ENCODE measurements at places on chromosomes 6 and 20.

DNA sequence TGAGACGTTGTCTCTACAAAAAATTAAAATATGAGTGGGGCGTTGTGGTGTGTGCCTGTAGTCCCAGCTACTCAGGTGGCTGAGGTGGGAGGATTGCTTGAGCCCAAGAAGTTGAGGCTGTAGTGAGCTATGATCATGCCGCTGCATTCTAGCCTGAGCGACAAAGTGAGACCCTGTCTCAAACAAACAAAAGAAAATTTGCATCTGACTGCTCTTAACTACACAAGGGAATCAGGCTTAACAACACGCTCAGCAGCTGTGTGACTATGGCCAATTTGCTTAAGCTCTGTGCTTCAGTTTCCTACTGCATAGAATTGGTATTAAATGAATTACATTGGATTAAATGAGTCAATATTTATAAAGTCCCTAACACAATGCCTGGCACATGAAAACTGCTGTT, 24.3 kb upstream of the MRPS10 start:
- no peak for DNase-seq

GRCh38 chr6:170243386-170243785, 47.5 kb downstream of the DLL1 start:
- peak; percentile 1 for DNase-seq

DNA sequence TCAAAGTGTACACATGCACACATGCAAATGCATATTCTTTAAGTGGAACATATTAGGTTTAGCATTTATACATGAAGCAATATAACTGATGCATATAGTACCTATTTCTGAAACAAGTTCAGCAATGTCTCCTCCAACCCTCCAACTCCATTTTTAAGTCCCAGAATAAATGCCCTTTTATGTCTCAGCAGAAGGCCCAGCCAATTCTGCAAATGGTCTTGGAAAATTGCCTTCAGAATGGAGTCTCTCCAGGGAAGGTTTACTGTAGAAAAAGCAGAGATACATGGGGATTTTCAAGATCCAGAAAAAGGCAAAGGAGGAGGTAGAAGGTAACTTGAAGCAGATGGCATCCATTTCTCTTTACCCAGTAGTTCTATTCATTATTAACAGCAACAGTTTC, 633.3 kb downstream of the MAFB start:
- DNase-seq: no peak

GRCh38 chr6:18141805-18142590, 12.9 kb downstream of the TPMT start:
- no peak for DNase-seq

- no peak for DNase-seq
Measured at GRCh38 chr6:90088009-90088408, 193.7 kb downstream of the GJA10 start.

DNA sequence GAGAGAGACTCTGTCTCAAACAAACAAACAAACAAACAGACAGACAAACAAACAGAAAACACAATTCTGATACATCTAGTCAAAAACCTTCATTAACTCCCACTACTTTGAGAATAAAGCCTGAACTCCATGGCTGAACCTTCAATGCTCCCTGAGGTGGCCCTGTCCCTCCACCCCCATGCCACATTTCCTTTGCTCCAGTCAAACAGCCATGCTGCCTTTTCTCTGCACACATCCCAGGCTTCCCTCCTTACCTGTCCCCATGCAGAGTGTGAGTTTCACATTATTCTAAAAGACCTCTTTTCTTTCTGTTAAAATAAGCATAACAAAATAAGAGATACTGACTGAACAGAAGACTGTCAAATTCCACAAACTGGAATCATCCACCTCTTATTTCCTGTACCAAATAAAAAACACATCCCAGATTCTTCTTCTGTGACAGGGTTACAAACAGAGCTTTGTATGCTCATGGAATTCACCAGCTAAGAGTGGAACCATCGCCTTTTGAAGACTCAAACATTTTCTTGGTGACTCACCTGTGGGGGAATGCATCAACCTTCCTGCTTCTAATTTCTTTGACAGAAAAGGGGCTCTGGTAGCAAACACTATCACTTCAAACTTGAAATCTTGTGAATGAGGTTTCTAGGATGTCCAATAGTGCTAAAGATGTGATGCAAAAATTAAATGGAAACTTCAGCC, 71.0 kb upstream of the SLC22A16 start:
- DNase-seq: no peak

DNA sequence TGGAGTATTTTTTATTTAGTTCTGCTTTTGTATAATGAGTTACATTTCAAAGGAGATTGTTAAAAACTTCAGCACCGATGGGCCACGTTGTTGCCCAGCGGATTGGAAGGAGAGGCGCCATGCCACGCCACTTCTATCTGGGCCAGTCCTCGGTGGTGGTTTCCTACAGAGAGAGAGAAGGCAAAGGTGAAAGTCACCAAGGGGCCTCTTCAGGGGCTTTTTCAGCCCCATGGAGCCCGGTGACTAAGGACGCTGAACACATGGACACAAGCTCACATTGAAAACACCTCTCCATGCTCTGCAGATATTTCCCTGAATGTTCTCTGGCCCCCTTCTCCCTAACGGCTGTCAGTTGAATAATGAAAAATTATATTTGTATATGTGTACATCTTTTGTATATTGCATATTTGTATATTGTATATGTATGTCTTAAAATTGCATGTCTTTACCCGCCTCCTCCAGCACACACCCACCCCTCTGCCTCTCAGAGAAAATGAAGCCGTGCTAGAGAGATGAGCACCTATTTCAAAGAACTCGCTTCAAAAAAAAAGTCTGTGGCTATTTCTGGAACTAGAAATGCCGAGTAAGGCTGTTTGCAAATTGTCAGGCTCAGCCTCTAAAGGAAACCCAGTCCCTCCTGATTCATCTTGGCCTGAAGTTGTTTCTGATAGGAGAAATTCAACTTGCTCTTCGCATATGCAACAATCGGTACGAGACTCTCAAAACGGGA, 91.9 kb upstream of the CDH4 start:
- peak; percentile 63 for DNase-seq

GRCh38 chr20:35953387-35954199, 709 bp downstream of the SCAND1 start:
- peak; percentile 89 for DNase-seq

- DNase-seq: no peak
Measured at GRCh38 chr20:34999782-35000181, 44.1 kb downstream of the MYH7B start.

DNA sequence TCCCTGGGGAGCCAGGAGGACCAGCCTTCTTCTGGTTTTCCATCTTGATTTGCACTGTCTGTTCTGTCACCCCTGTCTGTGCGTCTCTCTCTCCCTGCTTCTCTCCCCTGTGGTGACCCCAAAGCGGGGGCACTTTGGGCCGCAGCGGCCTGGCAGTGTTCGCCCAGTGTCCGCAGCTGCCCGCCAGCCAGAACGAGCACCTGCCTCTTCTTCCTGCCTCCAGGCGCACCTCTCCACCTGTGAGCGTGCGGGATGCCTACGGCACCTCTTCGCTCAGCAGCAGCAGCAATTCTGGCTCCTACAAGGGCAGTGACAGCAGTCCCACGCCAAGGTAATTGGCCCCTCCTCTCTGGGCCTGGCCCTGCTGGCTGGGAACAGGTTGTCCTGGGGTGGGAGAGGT, 30.8 kb downstream of the SNPH start:
- DNase-seq: peak; percentile 21

DNA sequence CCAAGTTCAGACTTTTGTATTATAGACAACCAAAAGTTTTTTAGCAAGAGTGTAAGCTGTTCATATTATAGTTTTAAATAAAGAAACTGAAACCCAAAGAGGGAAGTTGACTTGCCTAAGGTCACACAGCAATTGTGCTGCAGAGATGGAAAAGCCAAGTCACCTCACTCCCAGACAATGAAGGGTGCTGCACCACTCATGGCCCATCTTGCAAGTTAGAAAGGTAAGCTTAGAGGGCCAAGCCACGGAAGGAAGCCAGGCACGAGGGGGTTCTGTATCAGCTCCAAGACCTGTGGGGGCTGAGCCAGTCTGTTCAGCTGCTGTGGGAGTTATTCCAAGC, 860 bp downstream of the DEFB124 start:
- DNase-seq: no peak

DNA sequence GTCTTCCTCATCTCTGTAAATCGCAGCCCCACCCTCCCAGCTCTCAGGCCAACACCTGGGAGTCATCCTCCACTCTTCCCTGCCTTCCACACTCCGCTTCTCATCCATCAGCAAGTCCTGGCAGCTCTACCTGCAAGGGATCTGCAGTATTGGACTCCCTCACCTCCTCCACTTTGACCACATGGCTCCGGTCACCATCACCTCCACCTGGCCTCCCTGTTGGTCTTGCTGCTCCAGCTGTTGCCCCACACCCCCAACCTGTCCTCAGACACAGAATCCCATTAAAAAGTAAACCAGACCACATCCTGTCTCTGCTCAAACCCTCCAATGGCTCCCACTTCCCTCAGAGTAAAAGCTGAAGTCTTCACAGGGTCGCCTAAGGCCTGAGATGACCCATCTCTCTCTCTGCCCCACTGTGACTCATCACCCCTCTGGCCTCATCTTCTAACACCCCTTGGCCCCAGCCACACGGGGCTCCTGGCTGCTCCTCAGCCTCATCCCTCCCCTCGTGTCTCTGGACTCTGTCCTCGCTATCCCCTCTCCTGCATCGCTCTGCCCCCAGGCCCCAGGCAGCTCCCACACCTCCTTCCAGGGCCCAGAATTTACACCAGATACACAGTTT, 185.1 kb upstream of the SULF2 start:
- no peak for DNase-seq

- no peak for DNase-seq
Measured at GRCh38 chr6:134134654-134135053, 82.2 kb upstream of the SLC2A12 start.

GRCh38 chr20:50815162-50815989, 20.5 kb downstream of the BCAS4 start:
- no peak for DNase-seq

DNA sequence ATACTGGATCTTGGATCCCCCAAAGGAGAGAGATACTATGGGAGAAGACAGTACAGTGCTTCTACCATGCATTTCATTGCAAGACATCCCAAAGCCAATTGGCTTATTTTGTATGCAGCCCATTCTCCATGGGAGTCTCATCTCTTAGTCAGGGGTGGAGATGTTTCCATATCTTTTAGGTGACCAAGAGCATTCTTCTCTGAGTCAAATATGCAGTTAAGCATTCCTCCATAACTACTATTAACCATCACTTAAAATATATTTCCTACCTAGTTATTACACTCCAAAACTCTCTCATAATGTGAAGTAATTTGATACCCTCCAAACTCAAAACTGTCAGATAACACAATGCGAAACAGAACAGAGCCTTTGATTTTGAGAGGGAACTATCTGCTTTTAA, 542.6 kb downstream of the HDGFL1 start:
- DNase-seq: no peak

- DNase-seq: no peak
Measured at GRCh38 chr6:146287691-146288369, 255.8 kb upstream of the RAB32 start.

DNA sequence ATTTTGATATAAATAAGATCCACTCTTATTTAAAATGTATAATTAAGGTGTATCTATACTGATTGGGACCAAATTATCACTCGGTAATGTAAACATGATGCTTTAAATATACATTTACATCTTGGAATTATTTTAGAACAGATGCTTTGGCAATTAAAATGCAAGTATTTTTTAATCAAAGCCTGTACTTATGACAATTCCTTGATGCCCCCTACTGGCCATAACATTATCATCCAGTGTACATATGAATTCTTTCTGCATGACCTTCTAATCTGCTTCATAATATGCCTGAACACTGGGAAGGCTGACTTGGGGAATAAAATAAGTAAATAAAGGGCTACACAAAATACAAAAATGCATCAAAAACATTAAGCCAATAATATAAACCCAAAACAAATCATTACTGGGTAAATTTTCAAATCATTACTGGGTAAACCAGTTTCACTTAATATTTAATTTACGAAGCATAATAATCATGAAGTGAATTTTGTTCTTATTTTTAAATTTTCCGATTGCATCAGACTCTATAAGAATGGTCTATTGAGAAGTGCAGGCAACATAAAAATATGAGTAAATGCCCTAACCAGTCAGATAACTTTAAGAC, 65.1 kb downstream of the CGA start:
- DNase-seq: no peak

- DNase-seq: peak; percentile 89
Measured at GRCh38 chr6:72787391-72788031, 165.6 kb downstream of the KCNQ5 start.

- DNase-seq: peak; percentile 84
Measured at GRCh38 chr20:63457737-63458136, 14.7 kb downstream of the KCNQ2 start.

DNA sequence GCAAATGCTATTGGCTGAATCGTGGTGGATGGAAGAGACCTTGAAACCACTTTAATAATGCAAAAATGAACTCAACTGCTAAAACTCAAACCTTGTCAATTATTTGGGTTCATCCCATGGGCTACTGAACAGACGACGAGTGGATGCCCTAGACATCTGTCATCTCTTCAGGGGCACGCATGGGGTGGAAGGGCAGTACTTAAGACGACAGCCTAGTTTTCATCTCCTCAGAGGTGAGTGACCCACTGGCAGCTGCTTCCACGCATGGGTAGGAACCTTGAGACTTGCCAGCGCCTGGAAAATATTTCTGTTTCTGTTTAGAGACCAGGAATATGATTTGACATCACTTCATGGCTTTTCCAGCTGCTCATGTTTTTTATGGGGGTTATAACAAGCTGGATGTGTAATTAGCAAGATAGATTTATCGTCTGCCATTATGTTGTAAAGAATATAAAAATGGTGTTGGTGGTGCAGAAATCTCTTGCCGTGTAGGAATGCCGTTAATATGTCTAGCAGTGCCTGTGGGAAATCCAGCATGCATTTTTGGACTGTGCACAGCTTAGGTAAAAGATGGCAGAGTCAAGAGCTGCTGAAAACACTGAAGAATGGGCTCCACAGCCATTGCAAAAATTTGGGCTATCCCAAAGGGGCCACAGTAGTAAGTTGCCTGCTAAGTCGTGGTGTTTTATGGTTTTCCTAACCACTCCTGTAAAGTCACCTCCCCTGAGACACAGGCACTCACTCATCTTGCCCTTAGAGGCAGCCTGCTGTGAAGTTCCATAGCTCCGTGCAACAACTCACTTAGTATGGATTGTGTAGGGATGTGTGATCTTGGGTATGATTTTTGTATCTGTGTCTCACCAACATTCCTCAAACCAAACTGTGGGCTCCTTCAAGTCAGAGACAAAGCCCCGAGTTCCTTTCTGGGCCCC, 203.3 kb downstream of the EYA2 start:
- no peak for DNase-seq

GRCh38 chr20:40655451-40655850, 33.6 kb downstream of the MAFB start:
- no peak for DNase-seq

DNA sequence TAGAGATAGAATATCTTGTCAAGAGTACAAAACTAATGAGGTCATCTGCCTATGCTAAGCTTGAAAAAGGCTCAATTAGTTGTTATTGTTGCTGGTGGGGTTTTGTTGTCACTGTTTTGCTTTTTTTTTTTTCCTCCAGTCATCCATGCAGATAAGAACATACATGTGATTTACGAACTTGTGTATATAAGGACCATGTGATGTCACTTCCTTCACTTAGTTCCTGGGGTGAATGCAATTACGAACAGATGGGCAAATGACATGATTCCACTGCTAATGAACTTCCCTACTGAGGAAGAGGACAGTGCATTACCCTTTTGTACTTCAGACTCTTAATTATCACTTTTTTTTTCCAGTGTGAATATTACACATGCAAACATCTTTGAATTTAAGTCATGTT, 1175.3 kb upstream of the GJE1 start:
- no peak for DNase-seq

GRCh38 chr20:19605786-19606485, 152.1 kb upstream of the RIN2 start:
- DNase-seq: no peak

Data from RWPE2 (cell line).